ENCODE measurements at places on chromosomes 1 and 21.

GRCh38 chr1:110408488-110408887, 994 bp upstream of the LAMTOR5 start:
- DNase-seq = no peak

- DNase-seq = no peak
Measured at GRCh38 chr1:121546830-121547591, 362.2 kb downstream of the SRGAP2C start.

DNA sequence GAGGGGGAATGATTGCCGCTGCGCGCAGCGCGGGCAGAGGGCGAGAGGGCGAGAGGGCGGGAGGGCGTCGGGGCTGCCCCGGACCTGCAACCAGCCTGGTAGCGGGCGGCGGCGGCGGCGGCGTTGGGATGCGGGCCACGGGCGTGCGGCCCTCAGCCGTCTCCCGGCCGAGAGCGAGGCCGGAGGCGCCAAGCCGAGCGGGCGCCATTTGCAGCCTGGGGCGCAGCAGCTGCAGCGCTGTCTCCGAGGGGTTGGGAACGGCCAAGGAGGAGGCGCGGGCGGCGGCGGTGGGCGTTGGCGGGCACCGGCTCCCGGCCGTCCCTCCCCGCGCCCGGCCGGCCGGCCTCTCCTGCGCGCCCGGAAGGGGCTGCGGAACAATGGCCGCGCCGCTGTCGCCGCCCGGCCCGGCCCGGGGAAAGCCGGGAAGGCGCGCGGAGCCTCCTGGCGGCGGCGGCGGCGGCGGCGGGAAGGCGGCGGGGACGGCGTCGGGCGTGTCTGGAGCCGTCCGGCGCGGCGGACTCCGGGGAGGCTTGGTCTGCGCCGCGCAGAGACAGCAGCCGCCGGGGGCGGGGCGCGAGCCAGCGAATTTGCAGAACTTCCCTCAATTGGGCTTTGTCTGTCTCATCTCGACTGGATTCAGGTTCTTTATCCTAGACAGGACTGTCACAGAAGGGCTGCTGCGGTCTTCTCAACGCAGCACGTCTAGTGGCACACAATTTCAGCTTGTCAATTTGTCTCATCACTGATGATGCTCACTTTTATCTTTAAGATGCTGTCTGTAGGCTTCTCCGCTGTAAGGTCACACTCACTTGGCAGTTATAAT, 35.7 kb downstream of the ZBTB8B start:
- peak; percentile 53 for DNase-seq

GRCh38 chr1:27872059-27872801, at the start of gene THEMIS2:
TSS of gene THEMIS2 (plus strand) at chr1:27872544. CDS start at chr1:27872572, 28 bp downstream.
- peak; percentile 74 for DNase-seq

DNA sequence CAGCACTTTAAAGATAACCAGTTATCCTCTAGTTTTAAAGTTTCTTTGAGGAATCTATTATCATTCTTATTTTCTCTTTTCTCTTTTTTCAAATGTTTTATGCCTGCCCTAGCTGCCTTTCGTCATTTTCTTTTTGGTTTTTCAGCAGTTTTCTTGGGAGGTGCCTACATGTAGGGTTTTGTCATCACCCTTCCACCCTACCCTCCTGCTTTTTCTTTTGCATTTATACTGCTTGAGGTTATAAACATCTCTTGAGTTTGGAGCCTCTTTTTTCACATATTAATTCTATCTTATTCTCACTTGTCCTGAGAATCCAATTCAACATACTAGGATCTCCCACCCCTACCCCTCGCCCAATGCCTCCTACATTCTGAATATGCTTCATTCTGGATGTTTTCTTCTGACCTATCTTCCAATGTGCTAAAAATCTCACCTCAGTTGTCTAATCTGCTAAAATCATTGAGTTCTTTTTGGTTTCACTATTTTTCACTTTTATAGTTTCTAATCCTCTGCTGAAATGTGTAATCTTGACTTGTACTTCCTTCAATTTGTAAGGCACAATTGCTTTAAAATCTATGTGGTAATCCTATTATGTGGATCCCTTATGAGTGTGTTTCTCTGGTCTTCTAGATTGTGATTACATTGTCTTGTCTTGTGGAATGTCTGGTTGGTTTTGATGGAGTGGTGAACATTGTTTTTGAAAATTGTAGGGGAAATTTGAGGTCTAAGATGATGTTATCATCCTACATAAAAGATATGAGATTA, 38.7 kb downstream of the MIA3 start:
- DNase-seq = no peak
